ENCODE measurements at places on chromosomes 4 and X.

DNA sequence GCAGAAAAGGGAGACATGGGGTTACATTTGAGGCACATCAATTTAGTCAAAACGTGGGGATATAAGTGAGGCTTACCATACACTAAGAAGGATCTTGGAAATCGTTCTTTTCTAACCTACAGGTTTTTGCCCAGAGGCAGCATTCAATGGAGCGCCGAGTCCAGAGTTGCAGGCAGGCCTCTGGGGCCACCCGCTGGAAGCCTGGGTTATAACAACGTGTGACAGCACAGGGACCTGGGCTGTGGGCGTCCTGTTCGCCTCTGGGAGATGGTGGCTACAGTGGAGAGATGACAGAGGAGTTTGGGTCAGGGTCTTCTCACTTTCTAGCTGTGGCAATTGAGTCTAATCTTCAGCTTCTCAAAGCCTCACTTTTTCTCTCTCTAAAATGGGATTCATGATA lies 53.9 kb downstream of the ENPP6 start:
- DNase-seq: no peak

GRCh38 chr4:5892323-5893003 lies 423 bp downstream of the CRMP1 start:
- DNase-seq: no peak

GRCh38 chrX:115427861-115428410 lies 133.0 kb upstream of the PLS3 start:
- DNase-seq: no peak

- DNase-seq: no peak
These were observed 81.2 kb downstream of the CXXC4 start for GRCh38 chr4:104413487-104413886.

DNA sequence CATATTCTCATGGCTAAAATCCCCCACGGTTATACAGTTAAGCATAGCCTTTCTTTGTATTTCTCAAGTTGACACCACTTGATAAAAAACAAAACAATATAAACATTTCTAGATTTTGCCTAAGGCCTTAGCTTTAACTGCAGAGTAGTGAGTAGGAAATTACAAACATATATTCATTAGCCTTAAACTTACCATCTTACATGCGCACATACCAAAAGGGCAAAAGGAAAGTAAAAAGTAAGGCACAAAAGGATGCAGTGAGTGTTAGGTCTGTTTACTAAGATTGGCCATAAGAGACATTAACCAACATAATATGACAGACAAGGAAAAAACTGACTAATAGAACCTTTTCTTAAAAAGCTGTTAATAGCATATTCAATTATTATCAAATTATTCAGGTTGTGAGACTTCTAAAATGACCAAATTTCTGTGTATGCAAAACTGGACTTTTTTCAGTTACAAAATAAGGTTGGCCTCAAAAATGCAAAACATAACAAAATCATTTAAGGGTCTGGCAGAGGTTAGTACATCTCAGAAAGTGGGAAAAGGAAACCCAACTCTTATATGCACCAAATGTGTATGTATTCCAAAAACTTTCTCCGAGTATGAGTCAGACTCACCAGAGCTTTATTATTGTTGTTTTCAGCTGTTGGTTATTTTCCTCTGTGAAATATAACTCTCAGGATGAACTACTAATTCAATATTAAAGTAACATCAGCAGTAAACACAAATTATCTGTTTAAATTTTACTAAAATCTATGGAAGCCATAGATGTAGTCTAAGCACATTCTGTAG lies 39.9 kb downstream of the SEPSECS start:
- no peak for DNase-seq

DNA sequence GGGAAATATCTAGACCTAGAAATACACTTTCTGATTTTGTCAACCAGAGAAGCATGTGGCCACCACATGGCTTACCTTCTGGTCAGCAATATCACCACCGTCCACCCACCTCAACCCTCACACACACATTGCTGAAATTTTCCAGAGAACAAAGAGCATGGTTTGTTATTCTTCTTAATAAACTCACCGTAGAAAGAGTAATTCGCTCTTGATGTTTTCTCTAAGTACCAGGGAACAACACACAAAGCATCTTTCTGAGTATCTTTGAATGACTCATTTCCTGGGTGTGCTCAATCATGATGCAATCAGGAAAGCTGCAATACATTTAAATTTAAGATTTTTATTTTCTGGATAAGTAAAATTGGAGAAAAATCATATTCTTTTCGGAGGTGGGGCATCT lies 24.7 kb upstream of the LRAT start:
- peak; percentile 31 for DNase-seq

DNA sequence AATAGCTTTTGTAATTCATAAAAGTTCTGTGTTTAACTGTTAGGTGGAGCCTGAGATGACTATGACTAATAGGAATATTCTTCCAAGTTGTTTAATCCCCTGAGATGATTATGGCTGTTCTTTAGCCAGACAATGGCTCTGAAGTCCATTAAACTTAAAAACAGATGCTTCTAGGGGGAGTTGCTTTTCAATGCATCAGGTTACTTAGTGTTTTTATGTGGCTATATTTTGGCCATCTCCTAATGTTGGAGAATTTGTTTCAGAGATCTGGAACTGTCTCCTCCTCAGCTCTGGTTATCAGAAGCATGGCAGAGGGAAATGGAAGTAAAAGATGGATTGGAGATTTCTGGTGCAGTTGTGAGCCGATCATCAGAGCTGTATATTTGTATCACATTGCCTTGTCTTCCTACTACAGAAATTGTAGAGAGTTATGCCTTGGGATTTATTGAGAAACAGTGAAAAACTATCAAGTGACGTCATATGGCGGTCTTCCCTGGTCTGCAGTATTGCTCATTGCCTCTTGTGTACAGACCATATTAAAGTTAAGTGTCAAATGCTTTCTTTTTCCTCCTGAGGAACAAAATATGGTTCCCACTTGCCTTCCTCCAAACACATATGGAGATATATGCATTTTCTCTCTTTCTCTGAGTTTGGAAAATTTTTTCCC lies 29.8 kb downstream of the SGMS2 start:
- no peak for DNase-seq

DNA sequence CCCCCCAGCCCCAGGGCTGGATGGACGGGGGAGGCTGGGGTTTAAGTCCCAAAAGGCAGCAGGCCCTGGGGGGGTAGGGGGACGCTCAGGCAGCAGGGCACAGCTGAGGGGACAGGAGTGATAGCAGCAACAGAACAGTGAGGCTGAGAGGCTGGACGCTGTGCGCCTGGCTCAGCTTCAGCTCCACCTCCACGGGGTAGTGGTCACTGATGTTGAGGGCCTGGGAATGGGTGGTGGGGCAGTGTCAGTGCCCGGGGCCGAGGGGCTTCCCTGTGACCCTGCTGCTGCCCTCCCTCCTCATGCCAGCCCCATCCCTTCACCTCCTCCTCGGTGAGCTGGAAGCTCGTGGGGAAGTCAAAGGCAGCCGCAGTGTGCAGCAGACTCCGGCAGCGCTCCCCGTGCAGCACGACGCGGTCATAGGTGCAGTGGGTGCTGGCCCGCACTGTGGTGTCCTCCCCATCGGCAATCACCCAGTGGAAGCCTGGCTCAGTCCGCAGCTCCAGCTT lies 4.5 kb downstream of the RPL10 start:
- no peak for DNase-seq

DNA sequence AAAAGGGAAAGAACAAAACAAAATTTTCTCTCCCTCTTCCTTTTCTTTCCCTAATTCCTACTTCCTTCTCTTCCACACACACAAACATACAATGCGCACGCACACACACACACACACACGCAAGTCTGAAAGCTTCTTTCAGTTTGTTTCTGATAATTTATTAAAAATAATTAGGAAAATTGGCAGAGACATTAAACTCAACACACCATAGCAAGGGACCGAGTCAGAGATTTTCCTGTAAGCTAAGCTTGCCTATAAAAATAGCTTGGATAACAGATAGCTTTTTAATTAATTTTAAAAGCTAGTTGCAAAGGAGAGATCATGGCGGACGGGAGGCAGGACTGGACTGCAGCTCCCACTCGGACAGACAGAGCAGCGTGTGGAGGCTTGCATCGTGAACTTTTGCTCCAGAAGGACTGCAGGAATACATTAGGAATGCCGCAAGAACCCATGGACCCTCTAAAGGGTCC lies 92.6 kb upstream of the MAPK10 start:
- DNase-seq: no peak

- peak; percentile 30 for DNase-seq
These were observed 2464.6 kb downstream of the PCDH7 start for GRCh38 chr4:33184657-33185290.

GRCh38 chrX:113473418-113473817 lies 632.8 kb upstream of the AMOT start:
- DNase-seq: no peak

DNA sequence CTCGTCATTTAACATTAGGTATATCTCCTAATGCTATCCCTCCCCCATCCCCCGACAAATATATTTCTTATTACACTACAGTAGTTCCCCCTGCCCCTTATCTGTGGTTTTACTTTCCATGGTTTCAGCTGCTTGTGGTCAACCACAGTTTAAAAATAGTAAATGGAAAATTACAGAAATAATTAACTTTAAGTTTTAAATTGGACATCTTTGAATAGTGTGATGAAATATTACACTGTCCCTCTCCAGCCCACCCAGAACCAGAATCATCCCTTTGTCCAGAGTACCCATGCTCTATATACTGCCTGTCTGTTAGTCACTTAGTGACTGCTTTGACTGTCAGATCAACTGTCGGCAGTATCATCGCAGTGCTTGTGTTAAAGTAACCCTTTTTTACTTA lies 47.4 kb upstream of the VEGFC start:
- no peak for DNase-seq

DNA sequence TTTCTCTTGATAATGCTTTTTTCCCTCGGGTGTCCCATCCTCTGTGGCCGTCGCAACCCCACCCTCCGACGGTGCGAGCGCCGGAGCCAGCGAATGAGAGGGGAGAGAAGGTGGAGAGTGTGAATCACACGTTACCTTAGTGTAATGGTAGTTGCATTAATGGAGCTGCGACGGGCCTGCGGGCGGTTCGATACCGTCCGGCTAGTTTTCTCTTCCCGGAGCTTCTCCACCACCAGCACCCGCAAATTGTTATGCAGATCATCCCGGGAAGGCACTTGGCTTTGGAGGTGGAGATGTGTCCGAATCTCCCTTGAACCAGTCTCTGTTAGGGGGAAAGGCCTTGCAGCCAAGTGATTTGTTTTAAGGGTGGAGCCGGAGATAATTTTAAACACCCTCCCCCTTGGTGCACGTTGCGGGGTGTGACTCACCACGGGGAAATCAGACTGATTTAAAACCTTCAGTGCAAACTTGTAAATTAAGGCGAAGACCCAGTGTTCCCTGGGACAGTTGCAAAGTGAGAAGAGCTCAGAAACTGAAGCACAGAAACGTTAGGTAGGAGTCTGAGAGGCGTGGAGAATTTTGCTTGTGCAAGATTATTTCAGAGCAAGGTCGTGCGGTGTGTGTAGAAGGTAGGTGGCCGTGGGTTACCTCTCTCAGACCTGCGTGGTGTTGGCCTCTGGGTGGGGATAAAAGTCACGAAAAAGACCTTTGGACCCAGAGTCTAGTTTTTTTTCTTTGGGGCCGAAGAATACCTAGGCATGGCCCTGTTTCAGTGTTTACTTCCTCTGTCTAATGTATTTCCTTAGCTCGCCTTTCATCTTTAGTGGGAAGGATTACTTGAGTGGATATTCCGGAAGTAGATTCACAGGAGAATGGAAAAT lies 1.3 kb downstream of the AFF1 start:
- DNase-seq: no peak

GRCh38 chrX:40877887-40878286 lies 142.5 kb upstream of the MED14 start:
- DNase-seq: no peak

Data from HFF-Myc (cell line).